ENCODE measurements at places on chromosomes 1 and 21.

- peak; percentile 1 for DNase-seq
Measured at GRCh38 chr1:224922404-224923164, 6.9 kb upstream of the DNAH14 start.

DNA sequence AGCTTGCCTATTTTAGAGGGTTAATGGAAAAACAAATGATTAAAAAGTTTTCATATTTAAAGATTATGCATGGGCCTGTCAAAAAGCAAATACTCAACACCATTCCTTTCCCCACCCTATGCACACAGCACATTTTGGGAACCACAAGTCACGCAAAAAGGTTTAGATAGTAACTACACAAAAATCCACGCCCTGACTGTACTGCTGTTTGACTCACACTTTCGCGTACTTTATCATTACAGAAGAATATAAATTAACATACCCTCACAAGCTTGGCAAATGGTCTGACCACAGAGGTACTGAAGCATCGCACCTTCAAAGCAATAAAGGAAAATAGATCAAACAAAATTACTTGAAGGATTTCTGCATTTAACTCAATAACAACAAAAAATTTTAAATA is 1.4 kb downstream of the ATP5PO start:
- no peak for DNase-seq

- DNase-seq, result no peak
Measured at GRCh38 chr1:164805399-164805798, 246.4 kb downstream of the PBX1 start.

DNA sequence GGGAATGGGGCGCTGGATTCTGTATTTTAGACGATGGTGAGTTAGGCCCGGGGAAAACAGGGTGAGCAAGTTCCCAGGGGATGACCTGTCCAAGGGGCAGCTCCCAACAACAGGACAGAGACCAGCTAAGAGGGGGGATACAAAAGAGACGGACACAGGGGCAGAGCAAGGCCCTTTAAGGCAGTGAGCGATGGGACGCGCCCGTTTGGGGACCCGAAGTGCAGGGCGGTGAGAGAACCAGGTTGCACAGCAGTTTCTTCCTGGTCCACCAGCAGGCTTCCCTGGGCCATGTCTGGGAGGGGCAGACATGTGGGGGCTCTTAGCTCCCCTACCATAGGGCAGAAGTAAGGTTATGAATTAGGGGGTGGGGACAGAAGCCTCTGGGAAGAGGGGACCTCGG is 22.0 kb downstream of the INAVA start:
- no peak for DNase-seq

DNA sequence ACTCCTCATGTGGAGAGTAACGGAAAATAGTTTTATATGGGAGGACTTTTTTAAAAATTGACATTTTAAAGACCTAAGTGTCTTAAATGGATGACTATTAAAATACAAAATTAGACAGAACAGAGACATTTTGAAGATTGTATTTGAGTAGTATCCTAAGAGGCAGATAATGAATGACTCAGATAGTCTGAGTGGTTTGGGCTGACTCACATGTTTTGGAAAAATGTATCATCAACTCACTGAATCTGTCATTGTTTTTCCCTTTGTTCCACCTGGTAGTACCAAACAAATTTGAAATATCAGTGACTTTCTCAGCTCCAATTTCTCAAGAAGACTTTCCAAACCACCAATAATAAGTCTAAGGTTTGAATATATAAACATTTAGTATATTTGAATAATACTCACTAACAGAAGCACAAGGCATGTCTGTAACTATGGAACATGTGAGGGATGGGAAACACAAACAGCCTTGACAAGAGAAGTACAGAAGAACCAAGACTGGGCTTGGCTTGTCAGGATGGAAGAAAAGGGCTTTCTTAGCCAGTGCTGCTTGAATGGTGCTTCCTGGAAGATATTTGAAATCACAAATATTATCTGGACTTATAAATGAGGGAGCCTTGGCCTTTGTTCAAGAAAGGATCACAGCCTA is 90.6 kb downstream of the SGIP1 start:
- DNase-seq, result no peak

GRCh38 chr21:44982558-44983250 is 42.9 kb downstream of the SLX9 start:
- DNase-seq, result no peak

DNA sequence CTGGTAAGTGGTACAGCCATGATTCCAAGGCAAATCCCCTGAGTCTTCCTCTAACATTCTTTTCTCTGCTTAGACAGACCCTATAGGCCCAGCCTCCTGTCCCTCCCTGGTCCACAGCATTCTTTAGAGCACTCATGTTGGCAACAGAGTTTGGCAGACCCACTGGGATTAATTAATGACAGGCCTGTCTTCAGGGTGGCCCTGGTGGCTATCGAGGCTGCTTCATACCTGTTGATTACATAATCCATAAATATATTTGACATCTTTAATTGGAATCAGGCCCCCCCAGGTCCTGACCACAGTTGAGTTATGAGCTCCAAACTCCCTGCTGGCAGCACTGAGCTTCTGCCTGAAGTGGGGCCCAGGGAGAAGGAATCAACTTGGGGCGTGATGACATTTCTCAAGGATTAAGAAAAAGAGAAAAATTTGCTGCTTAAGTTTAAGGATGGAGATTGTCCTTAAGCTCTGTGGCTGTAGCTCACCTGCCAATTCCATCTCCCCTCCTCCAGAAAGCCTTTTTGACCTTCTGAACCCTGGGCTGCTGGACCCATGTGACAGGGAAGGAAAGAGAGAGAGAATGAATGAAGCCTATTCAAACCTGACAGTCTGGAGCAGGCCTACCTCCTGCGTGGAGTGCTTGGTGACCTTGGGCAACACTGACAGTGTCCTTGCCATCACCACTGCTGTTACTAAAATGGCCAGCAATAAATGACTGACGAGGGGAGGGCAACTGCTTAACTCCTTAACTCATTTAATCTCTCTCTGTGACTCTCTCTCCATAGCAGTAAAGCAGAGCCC is 156.6 kb downstream of the TRABD2B start:
- DNase-seq, result no peak

GRCh38 chr1:164725401-164725800 is 166.4 kb downstream of the PBX1 start:
- no peak for DNase-seq

DNA sequence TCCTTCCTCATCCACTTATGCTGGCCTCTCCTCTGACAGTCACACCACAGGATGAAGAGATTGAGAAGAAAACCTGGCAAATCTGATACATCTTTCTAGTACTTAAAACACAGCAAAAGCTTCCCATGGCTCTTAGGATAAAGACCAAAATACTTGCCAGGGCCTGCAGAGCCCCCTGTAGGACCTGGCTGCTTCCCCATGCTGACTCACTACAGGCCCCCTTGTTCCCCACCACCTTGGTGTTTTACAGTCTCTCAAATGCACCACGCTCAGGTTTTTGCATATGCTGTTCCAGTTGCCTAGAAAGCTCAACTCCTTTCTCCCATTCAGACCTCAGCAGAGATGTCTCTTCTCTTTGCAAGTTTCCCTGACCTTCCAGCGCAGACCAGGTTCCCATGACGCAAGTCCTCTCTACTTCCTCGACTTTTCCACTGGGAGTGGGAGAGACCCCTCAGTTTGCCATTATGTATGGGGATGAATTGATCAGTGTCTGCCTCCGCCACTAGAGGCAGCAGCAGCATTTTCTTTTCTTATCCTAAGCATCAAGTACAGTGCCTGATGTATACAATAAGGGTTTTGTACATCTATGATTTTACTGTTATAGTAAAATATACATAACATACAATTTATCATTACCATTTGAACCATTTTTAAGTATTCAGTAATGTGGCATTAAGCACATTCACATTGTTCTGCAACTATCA is 113.8 kb upstream of the C8B start:
- no peak for DNase-seq

DNA sequence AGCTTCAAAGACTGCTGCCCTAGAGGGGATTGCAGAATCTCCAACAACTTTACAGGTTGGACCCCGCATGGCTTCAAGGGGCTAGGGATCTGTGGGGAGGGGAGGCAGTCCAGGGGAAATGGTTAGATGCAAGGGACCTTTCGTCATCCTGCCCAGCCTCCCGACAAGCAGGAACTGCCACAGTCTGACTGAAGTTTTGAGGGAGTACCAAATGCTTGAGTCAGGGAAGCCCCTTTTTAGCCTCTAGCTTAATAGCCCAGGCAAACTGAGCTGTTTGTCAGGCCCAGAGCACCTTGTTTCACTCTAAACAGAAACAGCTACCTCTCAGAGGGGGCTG is 1.1 kb downstream of the TOR3A start:
- no peak for DNase-seq

DNA sequence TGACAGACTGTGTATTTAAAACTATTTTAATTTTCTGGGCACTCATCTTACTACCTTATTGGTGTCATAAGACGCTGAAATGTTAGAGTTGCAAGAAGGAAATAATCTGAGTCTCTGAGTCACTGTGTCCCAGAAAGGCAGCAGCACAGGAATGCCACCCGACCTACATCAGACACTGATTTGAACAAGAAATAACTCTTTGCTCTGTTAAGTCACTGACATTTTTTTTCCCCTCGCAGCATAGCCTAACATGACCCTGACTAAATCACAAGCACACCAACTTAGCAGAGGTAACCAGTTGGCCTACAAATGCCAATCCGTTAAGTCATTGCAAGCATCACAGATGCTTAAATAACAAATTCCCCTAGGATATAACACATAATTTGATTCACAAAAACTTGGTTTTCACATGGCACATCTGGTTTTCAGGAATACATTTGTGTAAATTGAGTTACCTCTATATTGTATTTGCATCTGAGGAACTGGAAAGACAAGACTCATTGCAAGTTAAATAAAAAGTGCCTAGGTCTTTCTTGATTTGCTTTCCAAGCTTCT is 349.1 kb downstream of the SEC16B start:
- DNase-seq, result no peak

GRCh38 chr21:18877917-18878316 is 474.3 kb upstream of the TMPRSS15 start:
- no peak for DNase-seq

DNA sequence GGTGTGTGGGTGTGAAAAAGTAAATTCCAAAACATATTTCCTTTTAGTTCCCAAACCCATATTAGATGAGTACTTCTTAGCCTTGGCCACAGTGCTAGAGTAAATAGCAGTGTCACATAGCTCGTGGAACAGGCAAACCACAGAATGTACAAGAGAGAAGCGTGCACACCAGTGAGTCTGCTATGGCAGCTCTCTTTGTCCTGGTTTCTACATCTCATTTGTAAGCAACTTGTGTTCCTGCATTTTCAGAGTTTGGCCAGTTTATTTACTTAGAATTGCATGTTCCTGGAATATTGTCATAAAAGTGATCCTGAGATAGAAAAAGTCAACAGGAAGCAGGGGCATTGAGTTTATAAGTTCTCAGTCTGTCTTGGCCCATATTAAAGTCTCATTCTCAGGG is 142.1 kb downstream of the DHRS3 start:
- DNase-seq, result no peak

- no peak for DNase-seq
Measured at GRCh38 chr1:14027099-14027498, 327.1 kb downstream of the PRDM2 start.

DNA sequence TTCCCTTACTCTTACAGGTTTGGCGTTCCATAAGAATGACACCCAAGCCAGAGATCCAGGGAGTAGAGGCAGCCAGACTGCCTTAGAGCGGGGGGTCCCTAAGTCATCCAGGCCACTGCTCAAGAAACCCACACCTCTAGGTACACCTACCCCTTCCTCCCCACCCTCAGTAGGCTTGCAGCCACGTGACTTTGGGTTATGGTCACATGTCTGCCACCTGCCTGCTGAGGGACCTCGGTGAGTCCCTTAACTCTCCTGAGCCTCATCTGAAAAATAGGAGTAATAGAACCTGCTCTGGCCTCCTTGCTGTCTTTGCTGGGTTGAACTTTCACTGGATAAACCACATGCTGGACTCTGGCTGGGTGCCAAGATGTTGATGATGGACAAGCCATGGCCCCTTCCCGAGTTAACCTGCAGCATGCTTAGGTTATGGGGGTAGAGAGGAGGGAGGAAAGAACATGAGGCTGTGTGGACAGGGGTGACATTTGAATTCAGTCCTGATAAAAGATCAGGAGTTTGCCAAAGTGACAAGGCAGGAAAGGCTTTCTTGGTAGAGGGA is 4.5 kb downstream of the RPS6KA1 start:
- no peak for DNase-seq

- DNase-seq, result no peak
Measured at GRCh38 chr21:31623664-31624063, 35.8 kb upstream of the SOD1 start.

- no peak for DNase-seq
Measured at GRCh38 chr1:44261171-44261817, 48.0 kb downstream of the DMAP1 start.

DNA sequence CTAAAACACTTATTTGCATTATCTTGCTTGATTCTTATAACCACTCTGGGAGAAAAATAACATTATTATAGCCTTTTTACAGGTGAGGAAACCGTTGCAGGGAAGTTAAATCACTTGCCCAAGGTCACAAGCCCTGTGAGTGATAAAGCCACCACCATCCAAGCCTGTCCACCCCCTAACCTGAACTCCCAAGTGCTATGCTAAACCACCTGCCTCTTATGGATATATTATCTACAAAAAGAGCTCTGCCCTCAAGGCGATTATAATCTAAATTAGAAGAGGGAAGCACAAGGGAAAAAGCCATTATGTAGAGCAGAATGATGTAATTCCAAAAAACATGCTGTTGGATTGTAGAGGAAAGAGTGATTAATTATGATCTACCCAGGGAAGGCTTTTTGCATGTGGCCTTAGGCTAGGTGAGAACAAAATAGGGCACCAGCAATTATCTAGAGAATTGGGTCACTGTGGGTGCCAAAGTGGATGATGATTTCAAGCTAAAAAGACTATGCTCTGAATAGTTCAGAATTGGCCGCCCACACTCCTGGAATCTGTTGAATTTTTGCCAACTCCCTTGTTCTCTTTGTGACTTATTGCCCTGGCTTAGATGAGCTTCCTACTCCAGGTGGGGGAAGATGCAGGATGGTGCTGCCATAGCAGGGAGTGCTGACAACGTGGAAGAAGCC is 205.3 kb downstream of the FGGY start:
- DNase-seq, result no peak

DNA sequence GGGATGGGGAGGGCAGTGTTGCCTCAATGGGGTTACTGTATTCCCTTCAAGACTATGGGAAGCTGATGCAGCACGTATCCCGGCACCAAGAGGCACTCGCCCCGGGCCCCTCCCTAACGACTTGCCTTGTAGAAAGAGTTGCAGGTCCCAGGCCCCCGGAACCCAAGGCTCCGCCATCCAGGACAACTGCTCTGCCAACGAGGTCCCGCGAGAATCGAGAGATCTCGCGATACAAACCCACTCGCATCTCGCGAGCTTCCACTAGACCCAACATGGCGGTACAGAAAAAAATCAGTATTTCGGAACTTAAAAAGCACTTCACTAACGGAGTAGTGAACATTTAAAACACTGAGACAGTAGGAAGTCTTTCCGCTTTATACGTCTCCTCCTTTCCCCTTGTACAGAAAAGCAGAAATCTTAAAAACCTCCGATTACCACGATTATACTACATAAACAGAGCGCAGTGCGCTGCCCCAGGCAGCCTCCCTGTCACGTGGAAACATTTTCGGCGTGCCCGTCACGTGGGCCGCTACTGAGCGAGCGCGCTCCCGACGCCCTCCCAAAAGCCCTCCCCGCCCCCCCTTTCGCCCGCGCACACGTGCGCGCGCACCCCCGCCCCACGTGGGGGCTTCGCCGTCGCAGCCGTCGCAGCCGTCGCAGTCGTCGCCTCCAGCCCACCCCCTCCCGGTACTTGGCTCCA is at the start of gene ZZZ3:
TSS of gene ZZZ3 (minus strand) at position 199 of the 700 bp plus-strand sequence. CDS start 49,304 bp downstream, outside the sequence.
- peak; percentile 90 for DNase-seq
